DMS153 (cell line): ENCODE measurements at places on chromosomes 3 and 15.

- DNase-seq: no peak
Observed at GRCh38 chr3:148641722-148642121, 56.0 kb upstream of the AGTR1 start.

- DNase-seq: no peak
Observed at GRCh38 chr3:31596176-31596575, 63.5 kb downstream of the STT3B start.

DNA sequence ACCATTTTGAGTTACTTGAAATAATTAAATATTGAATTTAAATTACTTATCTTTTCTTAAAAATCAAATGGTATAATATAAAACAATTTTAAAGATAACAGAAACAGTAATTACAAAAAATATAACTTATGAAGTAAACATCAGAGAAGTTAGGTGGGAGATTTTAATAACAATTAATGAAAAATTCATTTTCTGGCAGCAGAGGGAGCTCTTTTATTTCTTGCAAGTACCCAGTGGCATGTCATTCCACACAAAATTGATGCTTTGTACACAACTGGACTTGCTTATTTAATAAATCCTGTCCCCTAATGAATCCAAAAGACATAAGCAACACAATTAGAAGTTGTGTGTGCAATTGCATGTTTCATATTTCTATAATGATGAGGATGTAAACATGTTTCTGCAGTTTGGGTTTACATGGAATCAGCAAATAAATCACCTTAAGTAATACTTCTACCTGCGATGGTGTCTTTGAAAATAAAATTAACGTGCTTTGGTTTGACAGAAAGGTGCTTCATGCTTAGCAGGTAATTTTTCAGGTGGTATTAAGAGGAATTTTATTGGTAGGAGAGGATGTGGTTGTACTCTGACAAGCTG is 861.3 kb downstream of the ZPLD1 start:
- no peak for DNase-seq

GRCh38 chr3:127678611-127679533 is 6.1 kb downstream of the ABTB1 start:
- DNase-seq: no peak

DNA sequence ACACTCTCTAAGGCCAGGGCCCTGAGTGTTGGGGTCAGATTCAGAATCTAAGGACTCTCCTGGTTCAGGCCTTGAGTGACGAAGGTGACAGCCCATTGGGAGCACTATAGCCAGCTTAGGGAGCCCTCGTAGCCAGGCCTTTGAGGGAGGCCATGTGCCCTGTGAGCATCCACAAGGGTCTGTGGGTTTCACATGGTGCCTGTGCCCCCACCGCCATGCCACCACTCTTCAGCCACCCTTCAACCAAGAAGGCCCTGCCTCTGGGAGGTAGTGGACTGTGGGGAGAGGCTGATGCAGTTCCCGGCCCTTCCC is 37.5 kb downstream of the TSPAN3 start:
- no peak for DNase-seq

DNA sequence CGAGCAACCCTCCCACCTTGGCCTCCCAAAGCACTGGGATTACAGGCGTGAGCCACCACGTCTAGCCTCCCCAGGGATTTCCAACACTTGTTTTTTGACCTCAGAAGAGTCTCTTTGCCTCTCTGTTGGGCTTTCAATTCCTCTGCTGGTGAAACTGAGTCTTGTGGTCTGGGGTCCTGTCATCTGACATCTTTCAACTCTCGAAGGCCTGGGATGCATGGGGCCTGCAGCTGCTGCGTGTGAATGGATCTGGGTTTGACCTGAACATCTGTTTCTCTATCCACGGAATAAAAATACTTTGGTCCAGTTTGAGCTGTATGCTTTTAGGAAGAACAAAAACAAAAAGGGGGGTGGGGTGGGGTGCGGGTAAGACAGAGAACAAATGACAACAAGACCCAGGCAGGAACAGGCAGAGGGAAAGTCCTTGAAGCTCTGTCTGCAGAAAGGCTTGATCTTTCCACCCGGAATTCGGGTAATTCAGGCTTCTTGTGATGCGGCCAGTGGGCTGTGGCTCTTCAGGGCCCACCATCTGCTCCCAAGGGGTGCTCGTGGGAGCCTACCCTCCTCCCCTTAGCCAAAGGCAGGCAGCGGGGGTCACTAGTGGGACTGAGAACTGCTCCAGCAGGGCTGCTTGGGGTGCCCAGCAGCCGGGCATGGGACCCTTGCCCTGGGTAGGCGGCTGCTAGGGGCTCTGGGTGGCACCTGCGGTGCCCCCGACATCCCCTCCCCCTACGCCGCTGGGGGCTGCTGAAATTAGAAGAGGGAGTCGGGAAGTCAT is 71.5 kb downstream of the SLC12A8 start:
- DNase-seq: no peak

- no peak for DNase-seq
Observed at GRCh38 chr15:99437315-99438223, 128.2 kb upstream of the MEF2A start.

DNA sequence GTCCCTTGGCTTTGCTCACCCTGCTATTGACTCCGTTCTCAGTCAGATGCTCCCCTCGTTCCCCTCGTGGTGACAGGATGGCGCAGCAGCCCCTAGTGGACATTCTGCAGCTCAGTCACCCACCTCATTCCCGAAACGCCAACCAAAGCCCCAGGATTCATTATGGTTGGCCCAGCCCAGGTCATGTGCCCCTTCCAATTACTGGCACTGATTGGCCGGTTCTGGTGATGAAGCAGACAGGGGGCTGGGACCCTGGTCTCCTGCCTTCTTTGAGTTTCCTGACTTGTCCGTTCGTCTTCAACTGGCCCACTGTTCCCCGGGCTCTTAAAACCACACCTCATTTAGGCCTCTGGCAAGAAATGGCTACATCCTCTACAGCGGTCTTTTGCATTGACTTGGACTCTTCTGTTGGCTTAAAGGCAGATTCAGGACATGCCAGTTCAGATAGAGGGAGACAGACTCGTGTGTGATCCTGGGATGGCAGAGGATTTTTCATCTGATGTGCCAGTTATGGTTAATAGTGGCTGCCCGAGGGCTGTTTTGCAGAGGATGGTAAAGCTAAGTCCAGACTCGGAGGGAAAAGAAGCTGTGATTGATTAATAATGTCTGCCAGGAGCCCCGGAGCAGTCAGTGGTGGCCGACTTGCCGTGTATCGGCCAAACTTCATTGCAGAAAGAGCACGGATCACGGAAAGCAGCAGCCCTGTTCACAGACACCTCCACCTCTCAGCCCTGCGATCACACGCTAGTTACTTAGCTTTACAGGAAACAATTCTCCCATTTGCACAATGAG is 37.8 kb downstream of the LSM3 start:
- no peak for DNase-seq

DNA sequence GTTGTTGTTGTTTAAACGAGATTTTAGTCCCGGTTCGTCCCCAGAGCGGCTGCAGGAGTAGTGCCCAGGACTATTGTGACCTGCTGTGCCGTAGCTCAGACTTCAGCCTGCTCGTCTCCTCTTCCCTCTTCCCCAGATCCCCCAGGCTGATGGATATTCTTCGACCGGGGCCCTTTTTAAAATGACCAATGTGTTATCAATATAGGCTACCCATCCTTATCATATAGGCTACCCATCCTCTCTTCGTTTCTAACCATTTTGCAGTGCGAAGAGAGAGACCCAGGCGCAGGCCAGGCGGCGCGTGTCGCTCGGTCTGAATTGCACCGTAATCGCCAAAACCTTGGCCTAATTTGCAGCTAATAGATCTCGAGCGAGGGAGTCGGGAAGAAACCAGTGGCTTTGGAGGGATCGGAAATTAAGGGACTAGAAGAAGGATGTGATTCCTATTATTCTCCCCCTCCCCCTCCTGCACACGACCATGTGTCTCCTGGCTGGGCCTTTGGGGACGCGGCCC is 23.0 kb downstream of the NR2F2 start:
- DNase-seq: no peak

DNA sequence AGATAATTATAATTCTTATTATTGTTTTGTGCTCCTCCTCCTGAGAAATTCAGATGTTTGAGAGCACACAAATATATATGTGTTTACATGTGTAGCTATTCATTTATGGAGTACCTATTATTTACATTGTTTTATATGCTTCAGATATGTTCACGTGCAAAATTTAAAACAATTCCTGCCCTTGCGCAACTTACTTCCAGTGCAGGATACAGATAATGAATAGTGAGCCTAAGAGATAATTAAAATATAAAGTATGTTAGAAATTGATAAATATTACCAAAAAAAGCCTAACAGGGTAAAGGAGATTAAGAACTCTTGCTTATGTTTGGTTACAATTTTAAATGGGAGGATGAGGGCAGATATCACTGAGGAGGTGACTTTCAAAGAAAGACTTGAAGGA is 81.7 kb upstream of the DPH6 start:
- DNase-seq: no peak

GRCh38 chr3:149536429-149536828 is 61.9 kb downstream of the TM4SF4 start:
- DNase-seq: no peak

DNA sequence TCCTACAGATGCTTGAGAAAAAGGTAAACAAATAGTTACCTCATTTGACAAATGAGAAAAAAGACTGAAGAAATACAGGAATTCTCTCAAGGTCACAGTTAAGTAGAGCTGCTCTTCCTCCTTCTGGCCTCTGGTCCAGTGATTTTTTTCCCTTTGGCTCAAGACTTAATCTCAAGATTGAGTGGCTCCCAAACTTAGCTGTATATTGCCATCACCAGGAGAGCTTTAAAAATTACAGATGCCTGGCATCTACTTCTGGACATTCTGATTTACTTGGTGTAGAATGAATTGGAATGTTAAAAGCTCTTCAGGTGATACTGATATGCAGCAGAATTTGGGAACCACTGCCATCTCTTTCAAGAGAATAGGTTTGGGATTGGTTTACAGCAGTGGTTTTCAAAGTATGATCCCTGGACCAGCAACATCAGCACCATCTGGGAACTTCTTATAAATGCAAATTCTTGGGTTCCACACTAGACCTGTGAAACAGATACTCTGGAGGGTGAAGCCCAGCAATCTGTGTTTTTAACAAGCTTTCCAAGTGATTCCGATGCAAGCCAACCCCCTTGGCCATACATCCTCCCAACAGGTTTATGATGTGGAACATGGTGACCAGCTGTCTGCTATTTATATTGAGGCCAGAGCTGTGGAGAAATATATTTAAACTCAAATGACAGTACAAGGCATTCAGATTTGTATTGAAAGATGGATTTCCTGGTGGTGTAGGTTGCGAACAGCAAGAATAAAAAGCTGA is 333.0 kb upstream of the RARB start:
- DNase-seq: no peak

GRCh38 chr15:38080651-38081275 is 146.3 kb downstream of the TMCO5A start:
- no peak for DNase-seq

DNA sequence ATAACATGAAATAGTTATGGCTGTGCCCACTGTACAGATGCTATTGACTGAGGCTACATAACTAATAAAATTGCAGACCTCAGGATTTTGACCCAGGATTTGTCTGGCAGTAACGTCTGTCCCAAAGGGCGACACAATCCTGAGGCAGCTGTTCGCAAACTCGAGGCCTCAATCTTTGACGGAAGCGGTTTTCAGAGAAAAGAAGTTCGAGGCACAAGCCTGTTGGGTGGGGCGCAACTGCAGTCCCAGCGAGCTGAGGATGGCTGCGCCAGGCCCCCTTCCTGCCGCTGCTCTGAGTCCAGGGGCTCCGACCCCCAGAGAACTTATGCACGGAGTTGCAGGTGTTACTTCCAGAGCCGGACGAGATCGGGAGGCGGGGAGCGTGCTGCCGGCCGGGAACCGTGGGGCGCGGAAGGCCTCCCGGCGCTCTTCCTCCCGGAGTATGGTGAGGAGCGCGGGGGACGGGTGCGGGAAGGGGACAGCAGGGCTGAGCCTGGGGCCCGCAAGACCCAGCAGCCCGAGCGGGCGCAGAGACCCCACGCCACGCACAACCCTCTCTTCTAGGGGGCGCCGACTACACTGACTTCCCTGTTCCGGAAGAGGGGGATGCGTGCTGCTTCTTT is at the start of gene PARP15:
TSS of gene PARP15 (plus strand) at position 242 of the 623 bp plus-strand sequence. CDS start at position 260, 18 bp downstream.
- DNase-seq: no peak

- DNase-seq: no peak
Observed at GRCh38 chr15:73303636-73304035, 65.1 kb downstream of the HCN4 start.

- DNase-seq: no peak
Observed at GRCh38 chr15:94927003-94927402, 695.6 kb downstream of the MCTP2 start.

GRCh38 chr3:127629467-127630403 is 750 bp downstream of the PODXL2 start:
- peak; percentile 59 for DNase-seq

- DNase-seq: peak; percentile 32
Observed at GRCh38 chr15:88467073-88467934, at the start of the genes MRPL46 and MRPS11. Gene MRPL46 (minus strand): TSS chr15:88467388. CDS start chr15:88467377, 11 bp downstream. Gene MRPS11 (plus strand): TSS chr15:88467708. CDS start chr15:88467718, 10 bp downstream.

DNA sequence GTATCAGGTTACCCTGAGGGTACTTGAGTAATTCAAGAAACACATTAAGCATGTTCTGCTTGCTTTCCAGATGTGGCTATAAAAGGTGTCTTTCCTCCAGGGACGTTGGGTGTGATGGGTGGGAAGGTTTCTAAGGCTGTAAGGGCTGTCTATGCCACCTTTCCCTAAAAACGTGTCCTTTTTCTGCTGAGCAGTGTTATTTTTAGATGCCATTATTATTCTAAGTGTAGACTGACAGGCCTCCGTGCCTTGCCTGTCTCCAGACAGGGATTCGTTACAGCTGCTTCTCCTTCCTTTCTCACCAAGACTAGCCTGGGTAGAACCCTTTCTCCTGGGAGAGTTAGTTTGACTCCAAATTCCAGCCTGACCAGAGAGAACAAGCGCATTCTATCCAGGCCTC is 26.8 kb upstream of the RHO start:
- no peak for DNase-seq

GRCh38 chr3:151327571-151328198 is 1.7 kb downstream of the P2RY13 start:
- no peak for DNase-seq

DNA sequence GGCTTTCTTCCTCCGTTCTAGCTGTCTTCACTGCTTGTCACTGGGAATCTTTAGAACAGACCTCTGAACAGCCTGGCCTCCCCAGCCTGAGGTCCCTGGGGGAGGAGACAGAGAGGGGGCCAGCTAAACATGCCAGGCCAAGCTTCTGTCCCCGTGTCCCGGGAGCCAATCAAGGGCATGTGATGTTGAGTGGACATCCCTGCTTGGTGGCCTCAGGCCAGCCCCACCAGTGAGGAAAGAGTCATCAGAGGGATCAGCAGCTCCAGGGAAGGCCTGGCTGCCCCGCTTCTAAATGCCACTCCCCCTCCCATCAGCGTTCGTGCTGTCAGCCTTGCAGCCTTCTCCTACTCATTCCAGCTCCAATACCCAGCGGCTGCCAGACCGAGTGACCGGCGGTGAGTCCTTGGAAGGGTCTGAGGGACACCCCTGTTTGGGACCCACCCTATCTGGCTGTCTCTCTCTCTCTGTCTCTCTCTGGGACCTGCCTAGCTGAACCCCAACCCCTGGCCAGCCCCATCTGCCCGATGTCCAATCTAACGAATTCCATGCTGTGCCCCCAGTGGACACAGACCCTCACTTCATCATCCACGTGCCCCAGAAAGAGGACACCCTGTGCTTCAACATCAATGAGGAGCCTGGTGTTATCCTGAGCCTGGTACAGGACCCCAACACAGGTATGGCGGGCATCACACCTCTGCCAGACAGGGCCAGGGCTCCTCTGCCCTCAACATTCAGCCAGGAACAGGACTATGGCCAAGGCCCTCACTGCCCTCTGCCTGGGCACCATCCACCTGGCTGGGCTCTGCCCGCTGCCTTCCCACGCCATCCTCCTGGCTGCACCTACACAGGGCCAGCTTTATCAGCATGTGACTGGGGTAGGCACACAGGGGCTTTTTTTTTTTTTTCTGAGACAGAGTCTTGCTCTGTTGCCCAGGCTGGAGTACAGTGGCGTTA is 6.6 kb upstream of the ITIH3 start:
- no peak for DNase-seq

GRCh38 chr3:169493521-169494141 is 169.9 kb downstream of the MECOM start:
- DNase-seq: no peak
